Activated CD8-positive, alpha-beta T cell treated with anti-CD3 and anti-CD28 coated beads for 36 hours (primary cell): ENCODE measurements at places on chromosomes 1 and 21. TPM values are rescaled to one million over a fixed set of nuclear protein-coding genes. Genes with fewer than 3 reads are reported as not detected.

DNA sequence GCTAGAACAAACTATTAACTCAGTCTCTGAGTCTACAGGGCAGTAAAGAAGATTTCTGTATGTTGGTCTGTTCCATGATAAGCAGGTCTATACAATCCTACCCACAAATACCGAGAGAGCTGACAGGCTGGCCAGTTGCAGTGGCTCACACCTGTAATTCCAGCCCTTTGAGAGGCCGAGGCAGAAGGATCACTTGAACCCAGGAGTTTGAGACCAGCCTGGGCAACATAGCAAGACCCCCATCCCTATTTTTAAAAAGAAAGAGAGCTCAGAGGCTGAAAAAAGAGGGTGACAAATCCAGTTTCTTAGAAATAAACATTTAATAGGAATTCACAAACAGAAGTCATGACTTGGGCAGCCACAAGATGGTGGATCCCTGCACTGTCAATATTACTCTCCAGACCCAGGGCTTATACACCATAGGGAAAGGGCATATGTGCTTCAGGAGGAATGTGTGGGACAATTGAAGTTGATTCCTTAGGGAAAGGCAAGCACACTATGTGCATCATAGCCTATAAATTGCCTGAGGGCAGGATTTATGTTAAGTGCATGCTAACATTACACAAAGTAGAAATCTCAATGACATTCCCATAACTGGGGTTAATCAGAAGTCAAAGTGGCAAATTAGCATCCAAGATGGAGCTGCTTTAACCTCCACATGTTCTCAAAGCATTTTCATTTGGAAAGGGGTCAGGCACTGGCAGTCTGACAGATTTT lies 66.8 kb downstream of the SLC16A1 start:
- DNase-seq, result no peak

DNA sequence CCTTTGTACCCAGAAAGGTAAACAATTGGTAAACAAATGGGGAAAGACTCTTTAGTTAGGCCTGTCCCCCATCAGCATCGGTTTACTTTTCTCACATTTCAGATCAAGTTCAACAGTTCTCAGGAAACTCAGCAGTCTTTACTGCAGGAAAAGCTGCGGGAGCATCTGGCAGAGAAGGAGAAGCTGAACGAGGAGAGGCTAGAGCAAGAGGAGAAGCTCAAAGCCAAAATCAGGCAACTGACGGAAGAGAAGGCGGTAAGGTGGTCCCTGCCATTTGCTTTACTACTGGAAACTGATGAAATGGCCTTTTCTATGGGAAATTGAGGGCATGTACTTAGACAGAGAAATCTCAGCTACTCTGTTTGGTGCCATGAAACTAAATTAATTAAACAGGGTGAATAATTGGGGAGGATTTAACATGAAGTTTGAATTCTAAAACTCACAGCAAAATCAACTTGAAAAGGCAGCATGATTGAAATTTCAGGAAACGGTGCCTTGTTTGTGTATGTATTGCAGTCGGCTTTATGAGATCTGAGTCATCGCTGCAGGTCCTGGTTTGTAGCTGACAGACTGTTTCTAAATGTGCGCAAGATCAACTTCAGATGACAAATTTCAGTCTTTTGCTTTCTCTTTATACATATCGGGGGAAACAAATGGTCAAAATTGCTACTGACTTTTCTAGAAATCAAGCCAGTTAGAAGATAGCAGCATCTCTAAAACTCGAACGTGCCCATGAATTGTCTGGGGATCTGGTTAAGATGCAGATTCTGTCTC lies 67.9 kb upstream of the EFHD2 start:
- DNase-seq, result no peak

GRCh38 chr1:55353707-55354620 lies 138.8 kb upstream of the USP24 start:
- no peak for DNase-seq

DNA sequence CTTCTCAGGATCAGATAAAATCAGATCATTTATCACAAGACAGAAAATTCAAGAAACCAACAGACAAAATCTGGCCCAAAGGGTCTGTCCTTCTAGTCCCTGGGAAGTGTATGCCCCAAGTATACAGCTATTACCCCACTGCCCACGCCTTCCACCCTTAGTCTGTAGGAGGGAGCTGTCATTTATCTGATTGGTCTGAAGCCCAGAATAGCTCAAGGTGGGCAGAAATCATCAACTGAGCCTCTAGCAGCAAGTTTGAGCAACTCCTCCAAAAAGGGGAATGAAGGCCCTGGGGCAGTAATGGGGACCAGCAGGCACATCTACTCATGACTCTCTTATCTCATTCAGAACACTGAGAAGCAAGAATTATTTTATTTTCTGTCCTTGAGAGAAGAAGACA lies 126.9 kb downstream of the MATN1 start:
- DNase-seq, result no peak

DNA sequence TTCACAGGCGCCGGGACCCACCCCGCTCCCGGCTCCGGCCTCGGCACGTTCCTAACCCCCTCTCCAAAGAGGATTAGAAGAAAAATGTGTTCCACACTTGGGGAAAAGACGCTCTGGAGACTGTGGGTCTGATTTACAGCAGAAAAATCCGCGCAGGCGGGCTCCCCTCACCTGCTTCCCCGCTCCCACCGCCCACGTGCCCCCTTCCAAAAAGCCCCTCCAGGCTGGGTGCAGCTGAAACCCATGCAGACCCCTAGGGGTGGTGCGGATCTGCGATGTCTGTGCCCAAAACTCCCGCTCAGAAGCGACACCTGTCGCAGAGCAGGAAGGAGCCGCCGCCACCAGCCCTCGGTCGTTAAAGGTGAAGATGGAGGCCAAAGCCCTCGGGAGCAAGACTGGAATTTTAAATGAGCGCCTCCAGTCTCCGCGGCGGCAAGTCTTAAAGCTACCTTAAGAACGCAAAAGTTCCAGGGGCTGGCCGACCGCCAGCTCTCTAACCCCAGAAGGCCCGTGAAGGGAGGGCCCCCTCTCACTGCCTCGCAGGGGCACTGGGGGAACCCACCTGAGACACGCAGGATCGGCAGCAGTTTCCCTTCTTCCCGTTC lies 688 bp upstream of the CHD5 start:
- peak; percentile 13 for DNase-seq

- DNase-seq, result peak; percentile 76
Observed at GRCh38 chr21:42417533-42417932, 13.8 kb downstream of the UBASH3A start.

DNA sequence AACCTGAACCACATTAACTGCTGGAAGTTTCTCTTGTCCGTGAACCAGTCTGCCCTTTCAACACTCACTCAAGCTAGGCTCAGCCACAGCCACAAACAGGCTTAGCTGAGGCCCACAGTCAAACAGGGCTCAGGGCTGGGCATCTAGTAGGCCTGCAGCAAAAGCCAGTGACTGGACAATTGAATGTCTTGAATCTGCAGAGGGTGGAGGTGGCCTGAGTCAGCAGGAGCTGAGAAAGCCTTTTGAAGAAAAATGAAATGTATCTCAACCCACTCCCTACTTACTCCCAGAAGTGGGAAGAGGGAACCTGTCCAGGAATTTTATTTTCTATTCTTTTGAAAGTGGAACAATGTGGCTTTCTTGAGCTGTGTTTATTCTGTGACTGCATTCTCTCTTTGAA lies 95.4 kb downstream of the PTPRU start:
- DNase-seq, result no peak

GRCh38 chr1:168821434-168821833 lies 92.4 kb upstream of the DPT start:
- peak; percentile 46 for DNase-seq

DNA sequence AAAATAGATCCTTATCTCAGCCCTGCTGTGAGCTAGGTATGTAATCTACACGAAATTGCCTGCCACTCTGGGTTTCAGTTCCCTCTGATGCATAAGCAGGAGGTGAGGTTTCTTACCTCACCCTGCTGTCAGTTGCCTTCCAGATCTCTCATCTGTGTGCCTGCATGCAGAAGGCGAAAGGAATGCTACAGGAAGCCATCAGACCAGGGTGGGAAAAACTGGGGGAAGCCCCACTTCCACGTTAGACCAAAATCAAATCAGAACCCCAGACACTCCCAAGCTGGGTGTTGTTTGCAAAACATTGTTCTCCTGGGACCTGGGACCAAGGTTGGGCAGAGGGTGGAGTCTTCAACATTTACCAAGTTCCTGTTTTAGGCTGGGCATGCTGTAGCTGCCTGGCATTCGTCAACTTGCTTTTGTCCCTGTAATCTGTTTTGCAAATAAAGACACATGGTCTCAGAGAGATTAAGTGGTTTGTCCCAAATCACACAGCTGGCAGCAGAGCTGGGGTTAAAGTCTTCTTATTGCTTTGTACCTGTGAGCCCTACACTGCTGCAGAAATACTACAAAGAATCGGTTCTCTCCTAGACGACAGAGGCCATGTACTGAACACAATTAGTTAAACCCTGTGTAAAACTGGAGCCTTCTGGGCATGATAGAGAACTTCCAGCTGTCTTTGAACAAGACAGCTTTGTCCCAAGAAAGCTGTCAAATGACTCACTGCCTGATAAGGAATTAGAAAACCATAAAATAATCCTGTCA lies 389.7 kb upstream of the RUNX1 start:
- peak; percentile 28 for DNase-seq

- no peak for DNase-seq
Observed at GRCh38 chr1:231558708-231559185, 30.3 kb downstream of the TSNAX start.

DNA sequence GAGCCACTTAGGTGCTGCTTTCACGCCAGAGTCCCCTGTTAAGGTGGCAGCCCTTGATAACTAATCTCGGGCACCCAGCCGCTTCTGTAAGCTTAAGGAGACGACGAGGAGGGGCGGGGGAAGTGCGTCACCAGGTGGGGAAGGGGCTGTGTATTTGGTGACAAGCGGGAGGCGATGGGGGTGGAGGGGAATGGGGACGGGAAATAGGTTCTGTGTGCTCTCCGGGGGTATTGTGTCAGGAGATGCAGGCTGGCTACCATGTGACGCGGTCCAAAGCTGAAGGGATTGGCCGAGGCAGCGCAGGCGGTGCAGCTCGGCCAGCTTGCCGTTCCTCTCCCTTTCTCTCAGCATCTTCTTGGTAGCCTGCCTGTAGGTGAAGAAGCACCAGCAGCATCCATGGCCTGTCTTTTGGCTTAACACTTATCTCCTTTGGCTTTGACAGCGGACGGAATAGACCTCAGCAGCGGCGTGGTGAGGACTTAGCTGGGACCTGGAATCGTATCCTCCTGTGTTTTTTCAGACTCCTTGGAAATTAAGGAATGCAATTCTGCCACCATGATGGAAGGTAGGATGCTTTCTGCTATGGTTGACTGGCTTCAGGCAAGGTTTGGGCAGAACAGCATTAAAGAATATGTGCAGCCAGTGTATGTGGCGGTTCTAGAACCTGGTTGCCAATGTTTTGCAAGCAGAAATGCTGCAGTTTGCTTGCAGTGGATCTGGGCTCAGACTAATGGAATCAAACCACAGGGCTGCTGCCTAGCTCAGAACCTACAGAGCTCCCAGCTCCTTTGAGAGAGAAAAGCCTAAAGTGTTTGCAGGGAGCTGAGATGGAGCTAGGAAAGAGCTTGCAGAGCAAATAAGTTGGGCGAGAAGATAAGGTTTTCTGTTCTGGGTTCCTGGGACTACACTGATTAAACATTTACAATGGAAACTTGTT lies at the start of gene SGIP1:
SGIP1 (plus strand) TSS at position 350 of the 937 bp plus-strand sequence; CDS start at position 556, 206 bp downstream.
- peak; percentile 15 for DNase-seq

DNA sequence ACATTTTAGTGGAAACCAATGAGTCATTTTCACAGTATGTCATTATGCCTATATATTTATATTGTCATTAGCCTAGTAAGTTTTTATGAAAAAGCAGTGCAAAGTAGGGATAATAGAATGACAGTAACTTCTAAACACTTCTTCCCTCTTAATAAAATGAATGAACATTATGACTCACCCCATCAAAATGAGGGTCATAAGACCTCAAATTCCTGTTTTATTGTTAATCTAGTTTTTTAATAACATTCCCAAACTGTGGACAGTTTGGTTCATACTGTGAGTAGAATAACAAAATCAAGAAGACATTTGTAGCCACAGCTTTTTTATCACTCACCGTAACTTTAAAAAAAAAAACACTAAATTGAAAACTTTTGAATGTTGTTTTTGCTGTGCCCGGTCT lies 160.5 kb downstream of the LRRC40 start:
- DNase-seq, result no peak

DNA sequence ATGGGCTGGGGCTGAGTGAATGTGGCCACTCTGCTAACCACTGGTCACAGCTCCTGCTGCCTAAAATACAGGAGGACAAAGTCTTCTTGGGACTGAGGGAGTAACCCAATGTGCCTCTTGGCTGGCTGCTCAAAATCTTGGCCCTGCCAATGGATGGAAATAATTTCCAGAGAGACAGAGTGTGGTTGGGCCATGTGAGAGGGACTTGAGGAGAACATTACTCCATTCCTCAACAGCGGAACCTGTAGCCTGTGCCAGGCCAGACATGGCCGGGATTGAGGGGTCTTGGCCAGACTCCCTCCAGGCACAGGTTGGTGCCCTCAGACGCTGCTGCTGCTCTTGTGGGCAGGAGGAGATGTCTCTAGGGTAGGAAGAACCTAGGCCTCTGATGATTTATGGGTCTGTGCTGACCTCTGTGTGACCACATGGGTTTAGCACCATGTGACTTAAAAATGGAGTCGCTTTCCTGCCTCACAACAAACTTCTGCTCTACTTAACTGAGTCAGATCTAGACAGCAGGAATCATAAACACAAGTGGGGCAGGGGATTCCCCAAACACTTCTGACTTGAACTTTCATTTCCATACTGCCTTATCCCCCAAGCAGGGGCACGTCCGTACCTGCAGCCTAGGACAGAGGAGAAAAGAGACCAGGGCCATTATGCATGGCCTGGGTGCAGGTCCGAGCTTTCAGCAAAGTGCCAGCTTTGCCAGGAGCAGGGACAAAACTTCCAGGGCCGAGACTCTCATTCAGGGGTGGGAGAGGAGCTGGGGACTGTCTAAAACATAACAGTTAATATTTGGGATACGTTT lies 79.2 kb downstream of the CD34 start:
- DNase-seq, result peak; percentile 81

DNA sequence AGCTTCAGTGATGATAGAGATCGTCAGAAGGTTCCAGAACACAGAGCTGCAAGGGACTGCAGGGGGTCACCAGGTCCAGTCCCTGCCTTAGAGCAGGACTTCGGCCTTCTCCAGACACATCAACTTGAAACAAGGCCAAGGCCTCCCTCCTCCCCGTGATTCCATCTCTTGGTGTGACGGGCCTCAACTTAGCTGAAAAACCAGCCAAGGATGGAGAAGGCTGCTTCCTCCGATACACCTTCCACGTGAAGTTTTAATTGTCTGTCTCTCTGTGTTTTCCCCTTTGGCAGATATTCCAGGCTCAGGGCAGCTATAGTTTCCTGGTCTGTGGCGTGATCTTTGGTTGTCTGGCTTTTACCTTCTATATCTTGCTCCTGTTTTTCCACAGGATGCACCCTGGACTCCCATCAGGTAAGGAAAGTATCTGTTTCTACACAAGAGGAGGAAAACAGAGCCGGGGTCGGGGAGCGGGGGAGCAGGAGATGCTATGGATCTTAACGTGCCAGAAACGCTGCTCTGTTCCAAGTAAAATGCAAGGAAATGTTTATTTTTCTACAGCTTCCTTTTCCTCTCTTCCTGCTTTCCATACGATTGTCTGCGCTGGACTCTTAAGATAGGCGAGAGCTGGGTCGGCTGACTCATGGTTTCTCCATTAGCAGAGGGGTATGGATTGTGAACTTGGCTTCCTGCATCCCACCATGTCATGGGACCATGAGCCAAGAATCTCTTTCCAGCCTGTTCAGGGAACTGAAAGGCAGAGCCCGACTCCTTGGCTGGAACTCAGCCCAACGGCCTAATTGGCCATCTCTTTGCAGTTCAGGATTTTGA lies 32.8 kb downstream of the ELK4 start:
- no peak for DNase-seq

The SLC35F3 gene
- 3.5 TPM for total RNA-seq

The TEDDM1 gene
- not detected for total RNA-seq

The CD5L gene
- not detected for total RNA-seq

The OR2L3 gene
- not detected for total RNA-seq

The FAM72B gene
- 28.6 TPM for total RNA-seq

The AQP10 gene
- total RNA-seq, result not detected

The KCNJ15 gene
- total RNA-seq, result not detected
